ENCODE measurements at places on chromosomes 11 and 22. TPM values are rescaled to one million over a fixed set of nuclear protein-coding genes. Genes with fewer than 3 reads are reported as not detected.

Gene POLD4
- 133 TPM for polyA plus RNA-seq

Gene ZNF70
- 1.8 TPM for polyA plus RNA-seq

GRCh38 chr11:5288108-5288905 is 13.4 kb downstream of the OR51B4 start:
- peak; percentile 80 for DNase-seq

DNA sequence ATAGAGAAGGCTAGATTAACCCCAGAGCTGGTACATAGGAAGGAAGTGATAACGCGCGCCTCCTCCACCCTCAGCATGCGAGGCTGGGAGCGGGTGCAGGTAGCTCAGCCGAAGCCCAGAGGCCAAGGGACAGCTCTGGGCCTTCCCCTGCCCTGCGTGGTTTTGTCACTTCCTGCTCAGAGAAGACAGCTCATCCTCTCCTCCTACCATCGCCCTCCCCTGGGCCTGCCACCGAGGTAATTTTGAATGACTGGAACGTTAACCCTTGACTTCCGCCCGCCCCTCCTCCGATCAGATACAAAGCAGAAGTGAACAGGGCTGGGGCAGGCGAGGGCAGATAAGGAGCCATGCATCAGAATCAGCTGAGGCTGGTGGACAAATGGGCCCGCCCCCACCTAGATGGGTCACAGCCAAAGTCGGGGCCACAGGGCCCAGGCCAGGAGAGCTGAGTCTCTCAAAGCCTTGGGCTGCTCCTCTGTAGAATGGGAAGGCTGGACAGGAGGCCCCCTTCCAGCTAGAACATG is 1.6 kb downstream of the RAC2 start:
- DNase-seq, result peak; percentile 38
